NCI-H2029 treated with DMSO at 0.1 percent for 48 hours (cell line): ENCODE measurements at places on chromosomes 3 and 15.

GRCh38 chr15:91632176-91632575 is 221.3 kb upstream of the SLCO3A1 start:
- DNase-seq = no peak

GRCh38 chr15:24823473-24823872 is 131.3 kb upstream of the SNRPN start:
- DNase-seq = no peak

- no peak for DNase-seq
These were observed 312.3 kb upstream of the ONECUT1 start for GRCh38 chr15:53102483-53102882.

DNA sequence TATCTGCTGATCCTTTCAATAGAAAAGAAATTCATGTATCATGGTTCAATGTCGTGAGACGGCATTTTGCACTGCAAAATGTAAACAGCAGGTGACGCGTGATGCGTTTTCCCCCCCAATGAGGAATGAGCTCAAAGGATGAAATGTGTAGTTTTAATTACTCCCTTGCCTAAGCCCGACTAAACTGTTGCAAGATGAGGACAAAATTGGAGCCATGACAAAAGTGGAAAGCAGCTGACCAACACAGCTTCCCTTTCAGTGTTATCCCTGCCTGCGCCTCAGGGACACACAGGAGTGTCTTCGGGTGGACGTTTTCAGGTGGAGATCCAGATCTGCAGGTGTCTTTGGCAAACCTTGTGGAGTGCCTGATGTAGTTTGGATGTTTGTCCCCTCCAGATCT is 92.0 kb downstream of the GABRG3 start:
- DNase-seq = no peak

- no peak for DNase-seq
These were observed 3.6 kb upstream of the GNB4 start for GRCh38 chr3:179454887-179455286.

GRCh38 chr3:171755015-171755589 is 55.2 kb downstream of the PLD1 start:
- no peak for DNase-seq

DNA sequence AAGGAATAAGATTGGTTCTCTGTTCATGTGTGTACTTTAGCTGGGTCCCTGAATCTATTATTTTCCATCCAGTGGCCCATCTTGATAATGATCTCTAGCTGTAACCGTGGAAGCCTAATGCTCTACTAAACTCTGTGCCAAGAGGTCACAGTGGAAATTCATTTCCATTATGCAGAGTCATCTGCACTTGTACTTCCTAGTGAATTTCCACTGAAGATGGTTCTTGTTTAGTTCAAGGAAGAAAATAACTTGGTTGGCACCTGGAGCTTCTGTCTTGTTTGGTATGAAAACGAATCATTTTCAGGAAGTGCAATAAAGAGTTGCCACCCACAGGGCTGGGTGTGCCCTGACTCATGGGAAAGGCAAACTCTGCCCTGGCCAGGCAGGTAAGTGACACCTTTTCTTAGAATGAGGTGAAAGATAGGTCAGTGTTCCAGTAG is 10.3 kb downstream of the LPP start:
- no peak for DNase-seq

DNA sequence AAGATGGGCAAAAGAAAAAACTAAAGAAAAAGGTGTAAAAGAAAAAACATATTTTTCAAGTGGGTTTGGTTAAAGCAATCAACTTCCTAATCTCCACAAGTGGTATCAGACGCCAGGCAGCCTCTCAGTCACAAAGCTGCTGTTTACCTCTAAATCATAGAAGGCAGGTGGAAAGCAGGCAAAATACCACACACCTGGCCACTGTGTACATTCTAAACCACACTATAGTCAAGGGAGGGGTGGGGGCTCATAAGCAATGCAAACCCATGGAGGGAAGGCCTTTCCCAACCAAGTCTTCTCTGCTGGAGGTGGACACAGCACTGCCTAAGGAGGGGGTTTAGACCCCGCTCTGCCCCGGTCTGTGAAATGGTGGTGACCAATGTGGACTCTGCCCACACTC is 50.4 kb downstream of the MCF2L2 start:
- DNase-seq = peak; percentile 96

DNA sequence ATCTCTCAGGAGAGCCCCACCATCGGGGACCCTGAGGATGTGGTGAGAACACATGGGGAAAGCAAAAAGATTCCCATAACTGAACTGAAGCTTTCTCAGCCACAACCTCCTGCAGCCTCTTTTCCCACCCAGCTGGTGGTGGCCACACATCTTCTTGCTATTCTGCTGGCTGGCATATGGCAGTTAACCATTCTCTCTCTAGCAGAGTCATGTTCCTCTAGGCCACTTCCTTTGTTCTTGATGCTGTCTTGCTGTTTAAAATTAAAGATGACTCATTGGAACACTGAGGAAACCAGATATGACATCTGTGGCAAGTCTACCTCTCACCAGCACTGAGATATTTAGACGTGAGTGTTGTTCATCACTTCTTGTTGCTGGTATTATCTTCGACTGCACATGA is 180.3 kb upstream of the ROBO2 start:
- no peak for DNase-seq

DNA sequence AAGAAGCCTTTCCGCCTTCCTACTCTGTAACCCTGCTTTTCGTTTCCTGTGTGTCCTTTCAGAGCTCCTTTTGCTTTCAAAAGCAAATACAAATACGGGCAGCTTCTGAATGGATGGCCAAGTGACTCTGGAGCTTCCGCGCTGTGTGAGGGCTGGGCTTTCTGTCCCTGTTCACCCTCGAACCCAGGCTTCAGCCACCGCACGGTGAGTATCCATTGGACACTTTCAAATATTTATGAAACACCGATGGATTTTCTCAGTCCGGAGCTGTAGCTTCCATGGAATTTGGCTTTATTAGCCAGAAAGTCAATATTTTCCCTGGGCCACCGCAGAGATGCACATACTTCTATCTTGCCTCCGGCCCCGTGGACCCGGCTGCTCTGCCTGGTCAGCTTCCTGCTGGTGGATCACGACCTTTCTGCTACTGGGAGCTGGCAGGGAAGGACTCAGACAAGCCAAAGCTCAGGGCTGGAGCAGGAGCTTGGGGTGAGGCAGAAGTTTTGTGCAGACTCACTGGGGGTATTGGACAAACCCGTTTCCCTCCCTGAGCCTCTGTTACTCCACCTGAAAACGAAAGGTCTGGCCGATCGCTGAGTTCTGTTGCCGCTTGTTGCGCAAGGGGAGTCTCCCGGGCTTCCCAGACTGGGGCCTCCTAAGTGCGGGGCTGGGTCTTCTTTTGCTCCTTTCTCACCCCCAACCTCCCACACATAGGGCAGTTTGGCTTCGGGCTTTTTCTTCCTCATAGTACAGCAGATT is 63.6 kb downstream of the LINGO1 start:
- DNase-seq = peak; percentile 3

GRCh38 chr3:100988080-100988479 is 5.1 kb downstream of the ABI3BP start:
- no peak for DNase-seq

- no peak for DNase-seq
These were observed 9.1 kb upstream of the TICRR start for GRCh38 chr15:89566181-89566580.

- no peak for DNase-seq
These were observed 36.9 kb downstream of the RHCG start for GRCh38 chr15:89459271-89460038.

- no peak for DNase-seq
These were observed 316.0 kb upstream of the CBLB start for GRCh38 chr3:106184540-106185457.

DNA sequence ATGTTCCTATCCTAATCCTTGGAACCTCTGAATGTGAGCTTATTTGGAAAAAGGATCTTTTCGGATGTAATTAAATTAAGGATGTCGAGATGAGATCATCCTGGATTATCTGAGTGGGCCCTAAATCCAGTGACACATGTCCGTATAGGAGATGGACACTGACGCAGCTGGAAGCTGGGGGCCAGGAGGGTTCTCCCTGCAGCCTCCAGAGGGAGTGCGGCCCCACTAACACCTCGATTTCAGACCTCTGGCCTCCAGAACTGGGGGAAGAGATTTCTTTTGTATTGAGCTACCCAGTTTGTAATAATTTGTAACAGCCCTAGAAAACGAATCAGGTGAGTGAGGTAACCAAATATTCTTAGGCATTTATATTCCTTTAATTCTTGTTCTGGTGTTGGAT is 2.5 kb downstream of the DNAJB8 start:
- DNase-seq = no peak

DNA sequence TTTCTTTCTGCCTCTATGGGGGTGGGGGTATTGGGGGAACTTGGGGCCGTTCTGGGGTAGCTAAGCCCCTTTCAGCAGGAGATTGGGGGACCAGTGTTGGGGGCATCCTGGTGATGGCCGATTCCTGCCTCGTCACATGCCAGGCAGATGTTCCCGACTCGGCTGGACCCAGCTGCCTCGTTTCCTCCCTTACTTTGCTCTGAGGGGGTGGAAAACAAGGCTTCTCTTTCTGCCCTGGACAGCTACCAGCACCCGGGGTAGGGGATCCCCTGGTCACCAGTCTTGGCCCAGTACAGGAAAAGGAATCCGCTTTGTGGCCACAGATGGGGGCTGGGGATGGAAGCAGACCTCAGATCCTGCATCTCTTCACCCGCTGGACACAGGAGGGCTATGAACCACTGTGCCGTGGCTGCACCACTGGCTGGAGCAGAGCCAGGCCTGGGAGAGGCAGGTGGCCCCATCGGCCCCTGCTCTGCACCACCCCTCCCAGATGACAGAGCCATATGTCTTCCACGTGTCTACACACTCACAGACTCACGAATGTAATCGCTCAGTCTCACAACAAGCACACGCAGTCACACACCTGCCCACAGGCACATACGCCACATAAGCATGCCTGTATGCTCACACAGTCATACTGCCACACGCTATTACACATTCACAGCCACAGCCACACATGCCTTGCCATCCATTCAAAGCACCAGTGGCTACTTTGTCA is 12.4 kb downstream of the SNX33 start:
- no peak for DNase-seq

- no peak for DNase-seq
These were observed 12.9 kb downstream of the WNT5A start for GRCh38 chr3:55474213-55474632.

DNA sequence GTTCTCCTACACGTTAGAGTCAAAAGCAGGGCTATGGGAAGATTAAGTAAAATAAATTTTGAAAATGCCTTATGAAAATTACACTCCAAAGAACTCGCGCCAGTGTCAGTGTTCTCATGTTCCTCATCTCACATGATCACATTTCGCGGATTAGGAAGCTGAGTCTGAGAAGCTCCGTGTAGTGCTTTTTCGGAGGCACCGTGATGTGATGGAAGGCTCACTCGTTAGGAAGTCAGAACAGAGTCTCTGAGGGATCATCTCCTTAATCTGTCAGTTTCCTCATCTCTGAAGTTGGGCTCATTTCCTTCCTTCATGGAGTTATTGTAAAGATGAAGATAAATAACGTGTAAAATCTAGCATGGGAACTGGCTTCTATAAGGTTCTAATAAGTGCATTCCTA is 3.2 kb downstream of the ADIPOQ start:
- DNase-seq = no peak

DNA sequence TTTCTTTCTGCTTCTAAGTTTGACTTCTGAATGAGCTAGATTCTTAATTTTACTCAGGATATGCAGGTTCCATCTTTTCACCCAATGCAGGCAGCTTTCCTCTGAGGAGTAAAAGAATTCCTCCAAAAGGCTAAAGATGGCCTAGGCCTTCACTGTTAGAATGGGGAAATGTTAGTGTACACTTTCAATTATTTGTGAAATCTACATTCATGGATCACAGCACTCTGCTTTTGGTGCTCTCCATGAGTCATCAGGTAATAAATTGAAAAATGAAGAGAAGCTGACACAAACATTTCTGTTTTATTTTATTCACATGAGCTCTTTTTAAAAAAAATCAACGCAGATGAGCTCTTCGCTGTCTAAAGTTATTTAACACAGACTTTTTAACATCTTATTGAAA is 502.5 kb upstream of the GOLIM4 start:
- no peak for DNase-seq

DNA sequence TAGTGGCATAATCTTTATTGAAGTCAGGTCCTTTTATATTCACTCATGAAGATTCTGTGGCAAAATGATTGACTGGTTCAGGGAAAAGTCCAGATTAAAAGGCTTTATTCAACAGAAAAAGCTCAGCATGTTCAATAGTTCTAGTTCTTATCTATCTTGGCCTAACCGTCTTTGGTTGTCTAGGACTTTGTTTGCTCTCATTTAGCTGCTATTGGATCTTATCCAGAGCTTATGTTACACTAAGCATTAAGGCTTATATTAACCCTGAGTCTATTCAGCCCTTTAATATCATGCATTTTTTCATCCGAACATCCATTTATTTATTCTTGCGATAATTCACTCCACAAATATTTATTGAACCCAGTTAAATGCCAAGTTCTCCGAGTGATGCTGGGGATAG is 601.0 kb upstream of the SGO1 start:
- no peak for DNase-seq

- DNase-seq = no peak
These were observed 32.4 kb upstream of the MTMR10 start for GRCh38 chr15:31023841-31024240.

DNA sequence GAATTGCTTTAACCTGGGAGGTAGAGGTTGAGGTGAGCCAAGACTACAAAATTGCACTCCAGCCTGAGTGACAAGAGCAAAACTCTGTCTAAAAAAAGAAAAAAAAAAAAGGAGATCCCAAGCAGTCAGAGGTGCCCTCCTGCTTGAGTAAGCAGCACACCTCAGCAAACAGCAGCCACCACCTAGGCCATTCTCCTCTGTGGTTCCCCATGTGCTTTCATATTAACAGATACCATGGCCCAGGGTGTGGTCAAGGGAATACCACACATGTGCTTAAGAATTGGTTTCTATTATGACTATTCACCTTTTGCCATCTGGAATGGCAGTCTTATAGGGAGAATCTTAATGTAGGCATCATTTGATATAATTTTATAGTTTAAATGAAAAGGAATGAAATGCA is 24.7 kb upstream of the CSPG5 start:
- no peak for DNase-seq

DNA sequence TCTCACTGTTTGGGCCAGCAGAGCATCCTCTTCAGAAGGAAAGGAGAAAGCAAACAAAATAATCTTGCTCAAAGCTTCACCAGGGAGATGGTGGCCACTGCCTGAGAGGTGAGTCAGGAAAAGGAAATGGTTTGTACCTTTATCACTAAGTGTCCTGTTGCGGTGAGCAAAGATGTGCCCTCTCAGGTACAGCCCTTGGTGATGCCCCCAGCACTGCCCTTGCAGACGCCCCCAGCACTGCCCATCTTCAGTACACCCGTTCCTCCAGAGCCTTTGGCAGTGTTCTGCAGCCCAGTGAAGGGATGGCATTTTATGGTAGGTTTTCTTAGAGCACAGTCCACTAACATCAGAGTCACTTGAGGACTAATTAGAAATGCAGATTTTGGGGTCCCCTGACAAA is 92.3 kb downstream of the ZNF621 start:
- DNase-seq = no peak

- no peak for DNase-seq
These were observed 170.0 kb downstream of the MINAR1 start for GRCh38 chr15:79602180-79602579.

DNA sequence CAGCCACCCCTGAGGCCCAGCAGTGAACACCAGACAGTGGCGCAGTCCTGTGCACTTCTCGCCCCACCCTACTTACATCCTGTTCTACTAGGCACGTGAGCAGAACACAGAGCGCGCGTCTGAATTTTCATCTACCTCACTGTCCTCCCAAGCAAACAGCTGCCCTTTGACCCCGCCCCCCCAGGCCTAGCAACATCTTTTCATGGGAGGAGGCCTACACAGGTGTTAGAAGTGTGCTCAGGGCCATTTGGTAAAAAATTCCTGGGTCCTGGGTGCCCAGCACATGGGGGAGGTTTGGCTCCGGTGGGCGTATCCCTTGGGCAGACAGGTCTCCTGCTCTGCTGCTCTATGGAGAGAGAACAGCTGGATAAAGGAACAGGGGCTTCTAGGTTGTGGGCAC is 95.0 kb downstream of the MYLK start:
- DNase-seq = no peak
